ENCODE measurements at places on chromosomes 4 and X. TPM values are rescaled to one million over a fixed set of nuclear protein-coding genes. Genes with fewer than 3 reads are reported as not detected.

CT45A1 gene
- total RNA-seq, result not detected

ETNPPL gene
- total RNA-seq, result not detected

NHSL2 gene
- 9.1 TPM for total RNA-seq

GLA gene
- total RNA-seq, result 41.0 TPM

ARR3 gene
- total RNA-seq, result not detected

ETDC gene
- total RNA-seq, result not detected

CT45A3 gene
- not detected for total RNA-seq

STBD1 gene
- total RNA-seq, result 1.7 TPM

RBM47 gene
- 0.15 TPM for total RNA-seq

XPNPEP2 gene
- not detected for total RNA-seq

NXF2 gene
- not detected for total RNA-seq

MECP2 gene
- total RNA-seq, result 21.0 TPM

Measured in epithelial cell of umbilical artery (primary cell).